ENCODE measurements at places on chromosomes 5 and 9.

GRCh38 chr5:100479079-100479688 lies 56.0 kb upstream of the FAM174A start:
- peak; percentile 84 for DNase-seq

GRCh38 chr5:14415024-14415697 lies 166.4 kb upstream of the OTULINL start:
- DNase-seq = no peak

DNA sequence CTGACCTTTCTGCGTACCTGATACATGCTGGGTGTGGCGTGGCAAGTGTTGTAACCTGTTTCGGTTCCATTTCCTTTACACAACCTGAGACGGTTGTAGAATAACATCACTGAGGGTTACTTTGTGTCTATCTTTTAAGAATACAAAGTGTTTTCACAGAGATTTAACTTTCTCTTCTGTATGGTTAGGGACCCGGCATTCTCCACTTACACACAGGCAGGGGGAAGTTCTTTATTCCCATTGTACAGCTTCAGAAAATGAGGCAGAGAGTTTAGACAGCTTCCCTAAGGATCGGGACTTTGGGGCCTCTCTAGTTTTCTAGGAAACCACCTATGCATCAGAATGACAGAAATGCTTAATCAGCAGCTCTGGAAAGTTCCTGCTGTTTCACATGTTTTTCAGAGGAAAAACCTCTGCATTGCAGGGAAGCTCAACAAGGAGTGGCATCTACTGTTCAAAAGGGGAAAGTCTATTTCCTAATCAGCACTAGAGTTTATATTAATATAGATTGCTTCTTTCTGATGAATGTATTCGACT lies 41.3 kb downstream of the CAST start:
- no peak for DNase-seq

DNA sequence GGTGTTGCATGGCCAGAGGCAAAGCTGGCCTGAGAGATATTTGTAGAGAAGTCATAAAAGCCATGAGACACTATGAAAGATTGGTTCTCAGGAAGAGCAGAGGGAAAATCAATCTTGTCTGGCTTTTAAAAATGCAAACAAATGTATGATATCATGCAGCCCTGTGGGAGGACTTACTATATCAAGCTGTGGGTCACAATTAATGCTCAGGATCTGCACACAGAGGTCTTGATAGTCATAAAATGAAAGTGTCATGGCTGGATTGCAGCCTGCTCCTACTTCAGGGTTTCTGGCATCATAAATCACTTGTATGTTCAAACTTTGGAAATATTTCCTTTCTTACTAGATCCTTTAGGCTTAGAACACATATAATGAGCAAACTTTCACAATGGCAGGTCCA lies 151.5 kb downstream of the SEMA6A start:
- DNase-seq = no peak

DNA sequence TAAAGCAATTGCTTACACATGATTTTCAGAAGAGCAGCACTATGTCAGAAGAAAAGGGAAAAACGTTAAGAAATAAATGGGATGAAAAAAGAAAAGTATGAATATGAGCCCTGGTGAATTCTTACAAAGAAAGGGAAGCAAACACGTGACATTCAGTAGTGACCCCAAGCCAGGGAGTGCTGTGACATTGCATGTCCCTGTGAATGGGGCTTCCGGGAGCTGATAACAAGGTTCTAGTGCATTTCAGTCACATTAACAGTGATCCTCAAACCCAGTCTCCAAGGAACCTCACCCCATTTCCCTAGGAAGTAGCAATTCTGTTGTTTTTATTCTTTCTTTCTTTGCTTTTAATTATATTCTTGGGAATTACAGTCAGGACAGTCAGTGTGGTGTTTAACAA lies 27.3 kb downstream of the TMEM252 start:
- no peak for DNase-seq

DNA sequence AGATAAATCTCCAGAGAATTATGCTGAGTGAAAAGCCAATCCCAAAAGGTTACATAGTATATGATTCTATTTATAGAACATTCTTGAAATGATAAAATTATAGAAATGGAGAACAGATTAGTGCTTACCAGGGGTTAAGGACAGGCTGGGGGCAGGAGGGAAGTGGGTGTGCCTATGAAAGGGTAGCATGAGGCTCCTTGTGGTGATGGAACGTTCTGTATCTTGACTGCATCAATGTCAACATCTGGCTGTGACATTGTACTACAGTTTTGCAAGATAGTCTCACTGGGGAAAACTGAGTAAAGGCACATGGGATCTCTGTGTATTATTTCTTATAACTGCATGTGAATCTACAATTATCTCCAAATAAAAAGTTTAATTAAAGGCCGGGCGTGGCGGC lies 22.3 kb downstream of the ORM2 start:
- no peak for DNase-seq

DNA sequence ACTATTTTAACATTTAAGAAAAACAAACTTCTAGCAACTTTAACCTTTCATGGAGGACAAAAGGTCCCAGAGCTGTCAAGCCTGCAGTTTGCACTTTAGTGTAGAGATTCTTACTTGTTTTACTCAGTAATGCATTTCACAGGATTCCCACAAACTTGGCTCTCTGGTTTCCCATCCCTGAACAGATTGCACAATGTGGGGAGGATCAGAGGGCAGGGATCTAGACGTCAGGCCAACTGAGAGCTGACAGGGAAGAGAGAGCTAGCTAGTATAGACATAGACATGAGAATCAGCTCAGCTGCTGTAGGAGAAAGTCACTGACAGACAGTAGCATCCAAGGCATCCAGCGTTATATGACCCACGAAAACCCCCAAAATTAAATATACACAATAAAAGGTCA lies 20.9 kb upstream of the BNIP1 start:
- DNase-seq = no peak

DNA sequence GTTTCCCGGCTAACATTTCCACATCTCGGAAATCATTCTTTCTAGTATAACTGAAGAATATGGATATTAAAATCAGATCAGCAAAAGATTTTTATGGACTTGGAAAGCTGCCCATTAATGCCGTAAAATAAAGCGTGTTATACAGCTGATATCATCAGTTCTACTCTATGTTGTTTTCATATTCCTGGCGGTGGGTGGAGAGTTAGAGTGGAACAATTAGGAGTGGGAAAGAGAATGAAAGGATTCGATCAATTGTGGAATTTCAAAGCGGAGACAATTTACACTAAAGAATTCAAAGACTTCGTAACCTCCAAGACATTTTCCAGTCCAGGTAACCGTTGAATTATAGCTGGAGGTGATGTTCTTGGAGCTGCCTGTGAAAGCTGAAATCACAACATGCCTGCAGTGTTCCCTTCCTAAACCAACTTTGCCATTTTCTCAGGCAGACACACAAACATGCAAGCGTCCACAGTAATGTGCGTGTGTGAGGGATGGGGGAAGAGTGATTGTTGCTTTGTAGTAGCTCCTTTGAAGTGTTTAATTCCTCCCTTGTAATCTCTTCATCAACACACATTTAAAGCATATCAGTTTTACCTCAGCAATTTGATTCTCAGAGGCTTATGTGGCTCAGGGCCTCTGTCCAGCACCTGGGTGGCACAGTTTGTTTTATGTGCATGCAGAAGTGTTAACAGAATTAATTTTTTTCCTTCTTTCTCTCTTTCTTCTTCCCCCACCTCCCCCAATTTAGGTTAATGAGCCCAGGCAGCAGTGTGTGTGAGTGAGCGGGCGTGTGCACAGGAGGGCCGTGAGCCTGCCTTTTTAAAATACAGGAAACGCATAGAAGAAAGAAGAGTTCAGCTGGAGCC lies 544.1 kb downstream of the RAB3C start:
- DNase-seq = no peak

- DNase-seq = no peak
Measured at GRCh38 chr5:73213566-73213998, 40.6 kb downstream of the TMEM174 start.

DNA sequence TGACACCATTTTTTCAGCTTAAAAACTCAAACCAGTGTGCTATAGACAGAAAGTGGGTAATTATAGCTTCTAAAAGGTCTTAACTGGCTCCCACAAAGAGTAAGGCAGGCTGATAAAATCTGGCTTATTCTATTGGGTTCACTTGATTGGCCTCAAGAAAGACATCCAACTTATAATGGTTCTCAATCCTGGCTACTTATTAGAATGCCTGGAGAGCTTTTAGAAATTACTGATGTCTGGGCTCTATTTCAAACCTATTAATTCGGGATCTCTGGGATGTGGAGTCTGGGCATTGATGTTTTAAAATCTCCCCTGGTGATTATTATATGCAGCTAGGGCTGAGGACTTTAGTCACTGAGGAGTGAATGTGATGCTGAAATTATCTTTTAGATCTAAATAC lies 188.0 kb downstream of the TARS1 start:
- DNase-seq = no peak

- no peak for DNase-seq
Measured at GRCh38 chr5:42751044-42751443, 5.6 kb upstream of the CCDC152 start.

GRCh38 chr5:66828548-66829357 lies 232.6 kb downstream of the MAST4 start:
- peak; percentile 23 for DNase-seq

GRCh38 chr5:179246227-179246626 lies 99.0 kb downstream of the ADAMTS2 start:
- DNase-seq = no peak

DNA sequence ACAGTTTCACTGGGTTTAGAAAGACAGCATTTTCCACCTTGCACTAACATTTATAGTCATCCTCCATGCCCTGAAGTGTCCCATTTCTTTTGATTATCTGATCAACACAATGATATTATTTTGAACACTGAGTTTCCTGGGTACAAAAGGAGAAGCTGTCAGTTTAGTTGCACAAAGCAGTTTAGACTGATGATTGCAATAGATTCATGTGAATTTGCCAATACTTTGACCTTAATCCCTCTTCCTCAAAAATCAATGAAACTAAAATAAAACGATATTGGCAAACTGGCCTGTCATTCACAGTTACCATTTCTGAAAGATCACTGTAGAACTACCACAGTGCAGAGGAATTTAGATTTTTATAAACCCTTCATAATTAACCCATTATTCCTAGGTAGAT lies 34.2 kb upstream of the RASGRF2 start:
- no peak for DNase-seq

DNA sequence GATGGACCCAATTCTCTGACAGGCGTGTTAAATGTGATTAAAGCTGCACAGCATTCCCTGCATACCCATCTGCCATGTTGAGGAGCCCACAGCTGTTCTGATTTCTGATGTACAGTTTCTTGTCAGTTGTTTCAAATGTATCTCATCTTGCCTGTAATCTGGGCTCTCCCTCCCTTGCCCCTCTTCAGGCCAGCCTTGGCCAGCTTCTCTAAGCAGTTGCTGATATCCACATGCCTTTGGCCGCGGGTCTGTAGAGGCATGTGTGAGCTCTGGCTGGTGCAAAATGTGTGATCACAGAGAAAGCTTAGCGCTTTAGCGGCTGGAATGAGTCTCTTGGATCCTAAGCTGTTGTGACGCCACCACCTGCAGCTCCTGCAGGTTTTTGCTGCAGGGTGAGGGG lies 332.0 kb downstream of the MLLT3 start:
- DNase-seq = no peak

GRCh38 chr5:55188656-55189540 lies 15.9 kb upstream of the CDC20B start:
- peak; percentile 96 for DNase-seq

GRCh38 chr9:70813141-70813540 lies 308.3 kb downstream of the TRPM3 start:
- DNase-seq = no peak

DNA sequence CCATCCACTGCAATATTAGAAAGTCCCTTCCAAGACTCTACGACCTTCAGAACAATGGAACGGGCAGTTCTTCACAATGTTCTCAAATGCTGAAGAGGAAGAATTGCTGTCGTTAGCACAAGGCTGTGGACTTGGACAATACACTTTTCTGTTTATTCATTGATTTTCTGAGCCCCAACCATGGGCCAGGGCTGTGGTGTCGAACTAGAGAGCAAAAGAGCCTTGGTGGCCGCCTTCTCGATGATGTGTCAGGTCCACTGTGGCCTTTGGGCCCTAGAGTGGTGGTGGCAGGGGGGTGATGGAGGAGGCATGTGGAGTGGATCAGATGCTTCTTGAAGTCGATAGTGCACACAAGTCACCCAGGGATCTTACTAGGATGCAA lies 18.5 kb upstream of the KIF12 start:
- no peak for DNase-seq

GRCh38 chr5:163193886-163194285 lies 243.5 kb upstream of the CCNG1 start:
- no peak for DNase-seq

- peak; percentile 9 for DNase-seq
Measured at GRCh38 chr5:128534726-128535125, 3.3 kb downstream of the FBN2 start.

- DNase-seq = no peak
Measured at GRCh38 chr5:93348231-93348630, 232.8 kb downstream of the NR2F1-AS1 start.

DNA sequence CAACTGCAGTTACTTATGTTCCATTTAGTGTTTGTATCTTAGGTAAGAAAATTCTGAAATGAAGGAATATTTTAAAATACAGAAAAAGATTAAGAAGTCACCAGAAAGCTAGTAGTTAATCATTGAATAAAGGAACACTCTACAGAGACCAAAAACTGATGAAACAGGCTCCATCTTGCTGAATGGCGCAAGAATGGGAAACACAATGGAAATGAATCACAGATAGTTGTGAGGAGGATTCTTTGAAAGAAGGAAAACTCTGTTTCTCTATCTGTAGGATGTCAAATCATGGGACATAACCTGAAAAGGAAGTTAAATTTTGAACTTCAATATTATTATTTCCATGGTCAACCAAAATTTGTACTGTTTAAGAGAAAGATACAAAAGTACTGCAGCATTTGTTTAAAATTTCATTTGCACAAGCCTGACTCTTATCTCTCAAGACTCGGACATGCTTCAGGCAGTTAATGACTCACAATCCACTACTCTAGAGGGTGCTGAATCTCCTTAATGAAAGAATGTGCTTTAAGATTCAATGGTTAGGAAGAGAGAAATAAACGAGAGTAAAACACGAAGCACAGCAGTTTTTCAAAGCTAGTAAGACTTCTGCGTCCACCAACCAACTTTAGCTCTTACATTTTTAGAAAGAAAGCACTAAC lies 1064.4 kb upstream of the DMAC1 start:
- no peak for DNase-seq

- DNase-seq = no peak
Measured at GRCh38 chr5:151885138-151885908, 39.3 kb downstream of the GLRA1 start.

DNA sequence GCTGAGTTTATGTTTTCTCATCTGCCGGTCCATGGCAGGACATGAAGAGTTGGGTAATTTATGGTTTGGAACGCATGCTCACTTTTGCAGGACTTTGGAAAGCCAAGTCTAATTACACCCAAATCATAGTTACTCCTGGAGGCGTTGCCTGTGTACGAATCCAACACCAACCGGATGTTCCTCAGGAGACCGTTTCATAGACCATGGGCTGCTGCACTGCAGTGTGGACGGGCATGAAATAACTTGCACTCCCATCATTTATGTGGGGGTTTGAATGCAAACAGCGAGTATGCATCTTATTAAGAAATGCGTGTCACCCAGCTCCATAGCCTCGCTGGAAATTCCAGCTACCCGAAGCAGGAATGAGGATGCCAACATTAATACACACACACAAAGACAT lies 96.1 kb upstream of the IRX2 start:
- DNase-seq = no peak

Measured in T47D (cell line).